Endothelial cell (in vitro differentiated cells): ENCODE measurements at places on chromosomes 4 and X.
A peak's percentile ranks its signal among the peaks of the same experiment; 100 is the strongest.

GRCh38 chr4:24655971-24656370, 71.6 kb upstream of the DHX15 start:
- no peak for DNase-seq

- DNase-seq = no peak
Measured at GRCh38 chr4:138420471-138420870, 178.3 kb upstream of the SLC7A11 start.

DNA sequence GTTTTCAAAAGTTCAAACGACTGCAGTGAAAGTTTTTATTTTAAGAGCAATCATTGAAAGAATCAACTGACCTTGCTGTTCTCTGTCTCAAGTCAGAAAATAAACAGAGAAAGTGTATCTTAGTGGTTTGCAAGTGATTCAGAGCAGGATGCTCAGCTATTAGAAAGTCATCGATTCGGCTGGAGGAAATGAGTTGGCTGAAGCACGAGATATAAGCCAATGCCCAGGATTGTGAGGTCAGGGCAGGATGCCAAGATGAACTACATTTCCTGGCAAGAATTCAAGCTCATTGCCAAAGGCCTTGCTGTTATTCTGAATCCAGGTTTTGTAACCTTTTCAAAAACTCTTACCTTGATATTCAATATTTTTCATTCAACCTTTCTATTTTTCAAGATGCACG, 541.4 kb upstream of the BOD1L1 start:
- no peak for DNase-seq

DNA sequence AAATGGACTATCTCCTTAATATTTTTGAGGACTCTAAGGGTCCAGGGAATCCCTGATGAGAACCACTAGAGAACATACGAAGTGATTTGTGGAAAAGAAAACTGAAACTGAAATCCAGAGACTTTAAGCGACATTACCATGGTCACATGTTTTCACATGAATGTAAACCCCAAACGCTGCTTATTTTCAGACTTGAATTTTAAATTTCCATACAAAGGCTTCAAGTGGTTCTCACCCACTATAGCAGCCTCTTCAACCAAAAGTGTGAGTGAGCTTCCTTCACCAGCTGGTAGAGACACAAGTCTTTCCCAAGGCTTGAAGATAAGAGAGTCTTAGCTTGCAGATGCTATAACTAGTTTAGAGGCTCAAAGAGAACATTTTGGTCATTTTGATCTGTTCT, 232.7 kb downstream of the MGST2 start:
- no peak for DNase-seq

DNA sequence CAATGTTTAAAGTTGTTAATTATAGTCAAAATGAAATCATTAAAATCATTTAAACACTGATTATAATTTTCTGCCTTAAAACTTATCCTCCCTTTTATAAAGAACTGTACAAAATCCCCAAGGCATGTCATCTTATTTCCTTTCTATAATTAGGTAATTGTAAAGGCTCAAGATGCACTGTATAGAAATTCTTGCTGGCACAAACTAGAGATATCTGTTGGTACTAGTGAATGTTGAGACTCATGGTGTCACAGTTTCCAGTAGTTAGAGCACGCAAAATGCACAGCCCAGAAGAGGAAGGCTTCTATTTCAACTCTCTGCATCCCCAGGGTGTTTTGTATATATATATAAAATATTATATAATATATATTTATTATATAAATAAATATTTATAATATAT, 22.7 kb upstream of the PLA2G12A start:
- DNase-seq = no peak

DNA sequence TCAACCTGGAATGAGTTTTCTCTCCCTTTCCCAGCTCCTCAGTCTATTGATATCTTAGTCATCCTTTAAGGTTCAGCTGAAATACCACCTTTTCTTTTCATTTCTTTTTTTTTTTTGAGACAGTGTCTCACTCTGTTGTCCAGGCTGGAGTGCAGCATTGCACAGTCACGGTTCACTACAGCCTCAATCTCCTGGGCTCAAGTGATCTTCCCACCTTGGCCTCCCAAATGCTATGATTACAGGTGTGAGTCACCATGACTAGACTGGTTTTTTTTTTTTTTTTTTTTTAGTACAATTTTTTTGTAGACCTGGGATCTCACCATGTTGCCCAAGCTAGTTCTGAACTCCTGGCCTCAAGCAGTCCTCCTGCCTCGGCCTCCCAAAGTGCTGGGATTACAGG, 28.9 kb downstream of the AFF1 start:
- no peak for DNase-seq

DNA sequence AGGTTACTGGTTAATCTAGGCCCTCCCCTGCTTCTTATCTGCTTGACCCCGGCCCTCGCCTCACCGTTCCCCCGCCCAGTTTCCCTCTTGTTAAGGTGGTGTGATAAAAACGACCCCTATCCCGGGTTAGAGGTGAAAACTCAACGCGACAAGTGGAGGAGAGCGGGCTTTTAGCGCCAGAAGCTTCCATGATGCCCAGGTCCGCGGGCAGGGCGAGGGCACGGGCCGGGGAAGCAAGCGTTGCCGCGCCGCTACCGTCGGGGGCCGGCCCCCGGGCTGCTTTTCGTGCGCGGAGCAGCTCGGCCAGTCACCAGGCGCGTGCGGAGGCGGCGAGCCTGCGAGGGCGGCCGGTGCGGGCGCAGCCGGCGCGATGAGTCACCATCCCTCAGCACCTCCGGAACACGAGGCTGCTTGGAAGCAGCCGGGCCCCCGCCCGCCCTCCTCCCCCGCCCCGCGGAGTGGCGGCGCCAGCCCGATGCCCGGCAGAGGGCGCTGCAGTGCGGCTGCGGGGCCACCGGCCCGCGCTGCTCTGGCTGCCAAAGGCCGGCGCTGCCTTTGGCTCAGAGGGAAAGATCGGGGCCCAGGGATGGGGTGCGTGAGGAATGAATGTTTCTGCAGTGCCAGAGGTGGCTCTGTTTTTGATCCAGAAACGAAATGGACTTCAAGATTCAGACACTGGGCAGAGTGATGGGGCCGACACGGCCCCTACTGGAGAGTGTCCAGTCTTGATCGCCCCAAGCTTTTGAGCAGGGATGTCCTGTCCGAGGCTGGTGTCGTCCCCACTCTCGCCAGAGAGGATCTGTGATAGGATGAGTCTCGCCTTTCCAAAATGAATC, 107.8 kb downstream of the NHSL2 start:
- DNase-seq = peak; percentile 85

DNA sequence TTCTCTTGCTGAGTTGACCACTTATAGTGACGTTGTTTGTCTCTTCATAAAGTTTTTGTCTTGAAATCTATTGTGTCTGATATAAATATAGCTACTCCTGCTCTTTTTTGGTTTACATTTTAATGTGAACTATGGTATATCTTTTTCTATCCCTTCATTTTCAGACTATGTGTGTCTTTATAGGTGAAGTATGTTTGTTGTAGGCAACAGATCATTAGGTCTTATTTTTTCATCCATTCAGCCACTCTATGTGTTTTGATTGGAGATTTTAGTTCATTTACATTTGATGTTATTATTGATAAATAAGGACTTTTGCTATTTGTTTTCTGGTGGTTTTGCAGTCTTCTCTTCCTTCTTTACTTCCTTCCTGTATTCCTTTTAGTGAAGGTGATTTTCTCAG, 44.0 kb upstream of the SLC16A2 start:
- DNase-seq = no peak

DNA sequence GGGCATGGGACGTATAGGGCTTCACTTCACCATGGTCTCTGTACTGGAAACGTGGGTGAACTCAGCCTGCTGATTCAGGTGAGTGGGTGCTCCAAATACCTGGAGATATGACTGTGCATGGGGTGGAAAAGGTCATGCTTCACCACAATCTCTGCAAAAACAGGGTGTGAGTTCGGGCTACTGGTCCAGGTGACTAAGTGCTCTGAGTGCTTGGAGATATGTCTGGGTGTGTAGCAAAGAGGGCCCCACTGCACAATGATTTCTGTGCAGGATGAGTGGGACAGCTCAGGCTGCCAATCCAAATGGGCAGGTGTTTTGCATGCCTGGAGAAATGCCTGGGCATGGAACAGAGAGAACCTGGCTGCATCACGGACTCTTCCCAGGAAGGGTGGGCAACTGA, 11.2 kb upstream of the CPXCR1 start:
- no peak for DNase-seq

- DNase-seq = no peak
Measured at GRCh38 chr4:71932941-71933340, 98.9 kb upstream of the NPFFR2 start.

- no peak for DNase-seq
Measured at GRCh38 chrX:38718311-38718710, 82.9 kb upstream of the MID1IP1 start.

DNA sequence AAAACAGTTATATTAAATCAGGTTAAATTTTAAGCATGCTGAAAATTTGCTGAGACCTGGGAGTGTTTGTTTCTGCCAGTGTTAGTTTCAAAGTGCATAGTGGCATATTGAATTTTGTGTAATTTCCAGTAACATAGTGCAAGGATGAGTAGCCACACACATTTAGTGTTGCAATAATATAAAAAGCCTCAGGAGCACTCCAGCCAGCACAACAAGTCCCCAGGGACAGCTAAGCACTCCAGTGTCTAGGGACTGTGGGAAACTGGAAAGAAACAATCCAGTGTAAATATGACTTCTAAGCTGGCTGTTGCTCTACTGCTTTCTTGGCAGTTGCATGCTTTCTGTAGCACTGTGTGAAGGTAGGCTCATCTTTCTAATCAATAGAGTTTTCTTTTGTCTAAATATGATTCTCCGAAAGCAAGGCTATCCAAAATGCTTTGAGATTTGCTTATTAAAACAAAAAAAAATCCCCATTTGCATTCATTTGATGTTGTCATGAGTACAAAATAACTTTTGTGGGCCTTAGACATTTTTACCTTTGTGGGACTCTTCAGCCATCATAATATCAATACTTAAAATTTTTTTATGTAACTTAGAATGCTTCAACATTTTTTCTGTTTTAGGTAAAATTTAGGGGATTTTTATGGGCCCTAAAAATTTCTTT, 24.2 kb upstream of the CXCL2 start:
- no peak for DNase-seq

DNA sequence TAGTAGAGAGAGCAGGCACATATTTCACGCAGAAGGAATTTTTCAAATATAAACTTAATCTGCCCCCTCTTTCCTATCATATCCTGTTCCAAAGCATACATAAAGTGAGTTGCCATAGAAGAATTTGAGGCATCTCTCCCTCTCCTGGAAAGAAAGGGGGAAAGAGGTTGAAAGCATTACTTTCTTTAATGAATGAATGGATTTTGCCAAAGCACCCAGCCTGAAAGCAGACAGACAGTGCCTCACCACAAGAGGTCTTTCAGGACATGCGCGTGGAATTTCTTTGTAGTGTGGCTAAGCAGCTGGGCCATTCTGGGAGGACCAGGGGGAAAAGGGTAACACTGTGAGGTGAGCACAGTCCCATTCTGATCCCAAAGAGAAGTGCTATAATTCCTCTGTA, 651.4 kb downstream of the IQCM start:
- no peak for DNase-seq

GRCh38 chrX:85244450-85245211, 840 bp downstream of the ZNF711 start:
- peak; percentile 6 for DNase-seq

- no peak for DNase-seq
Measured at GRCh38 chrX:54530357-54530900, 410 bp downstream of the GNL3L start.

- no peak for DNase-seq
Measured at GRCh38 chr4:36304138-36304681, 22.8 kb downstream of the DTHD1 start.

DNA sequence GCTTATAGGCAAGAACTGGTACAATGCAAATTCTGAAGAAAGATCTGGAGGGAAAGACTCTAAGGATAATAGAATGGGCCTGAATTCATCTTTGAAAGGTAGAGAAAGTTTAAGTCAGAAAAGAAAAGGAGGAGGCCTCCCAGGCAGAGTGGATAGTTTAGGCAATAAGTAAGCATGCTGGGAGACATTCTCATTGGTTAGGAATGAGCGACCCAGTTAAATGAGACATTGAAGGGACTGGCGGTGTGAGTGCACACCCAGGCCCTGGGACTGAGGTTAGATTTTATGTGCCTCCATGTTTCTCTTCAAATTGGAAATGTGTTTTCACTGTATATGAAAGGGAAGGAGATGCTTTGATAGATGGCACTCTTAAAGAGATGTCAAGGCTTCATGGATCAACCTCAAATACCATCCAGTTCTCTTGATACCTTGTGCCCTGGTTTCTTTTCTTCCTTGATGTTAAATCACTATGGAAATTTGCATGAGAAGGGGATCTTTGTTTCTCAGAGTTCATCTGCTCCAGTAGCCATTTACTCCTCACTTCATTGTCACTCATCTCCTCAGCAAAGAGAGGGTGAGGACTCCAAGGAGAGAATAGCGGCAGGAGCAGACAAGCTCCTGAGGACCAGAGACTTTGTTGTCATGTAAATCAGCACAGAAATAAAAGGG, 584.2 kb upstream of the INTU start:
- DNase-seq = no peak

DNA sequence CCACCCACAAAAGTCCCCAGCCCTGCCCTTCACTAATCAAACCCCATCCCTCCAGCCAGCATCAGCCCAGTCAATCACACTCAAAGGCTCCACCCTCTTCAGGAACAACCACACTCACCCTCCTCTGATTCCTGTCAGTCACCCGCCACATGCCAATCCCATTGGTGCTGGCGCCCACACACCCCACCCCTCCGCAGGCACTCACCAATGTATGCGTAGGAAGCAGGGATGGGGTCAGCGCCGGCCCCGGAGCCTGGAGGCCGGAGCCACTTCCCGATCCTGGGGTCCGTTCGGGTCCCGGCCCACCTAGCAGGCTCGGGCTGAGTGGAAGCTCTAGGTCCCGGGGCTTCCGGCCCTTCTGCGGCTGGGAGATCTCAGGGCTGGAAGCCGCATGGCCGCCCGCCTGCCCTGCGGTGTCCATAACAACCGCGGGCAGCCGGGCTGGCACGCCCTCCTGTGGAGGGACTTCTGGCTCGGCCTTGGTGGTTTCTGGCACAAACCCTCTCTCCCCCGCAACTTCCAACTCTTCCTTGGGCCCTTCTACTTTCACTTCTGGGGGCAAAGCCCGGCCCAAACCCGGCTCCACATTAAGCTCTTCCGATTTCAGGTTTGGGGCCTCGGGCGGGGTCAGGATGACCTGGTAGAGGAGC, 7.9 kb upstream of the CFP start:
- DNase-seq = no peak

DNA sequence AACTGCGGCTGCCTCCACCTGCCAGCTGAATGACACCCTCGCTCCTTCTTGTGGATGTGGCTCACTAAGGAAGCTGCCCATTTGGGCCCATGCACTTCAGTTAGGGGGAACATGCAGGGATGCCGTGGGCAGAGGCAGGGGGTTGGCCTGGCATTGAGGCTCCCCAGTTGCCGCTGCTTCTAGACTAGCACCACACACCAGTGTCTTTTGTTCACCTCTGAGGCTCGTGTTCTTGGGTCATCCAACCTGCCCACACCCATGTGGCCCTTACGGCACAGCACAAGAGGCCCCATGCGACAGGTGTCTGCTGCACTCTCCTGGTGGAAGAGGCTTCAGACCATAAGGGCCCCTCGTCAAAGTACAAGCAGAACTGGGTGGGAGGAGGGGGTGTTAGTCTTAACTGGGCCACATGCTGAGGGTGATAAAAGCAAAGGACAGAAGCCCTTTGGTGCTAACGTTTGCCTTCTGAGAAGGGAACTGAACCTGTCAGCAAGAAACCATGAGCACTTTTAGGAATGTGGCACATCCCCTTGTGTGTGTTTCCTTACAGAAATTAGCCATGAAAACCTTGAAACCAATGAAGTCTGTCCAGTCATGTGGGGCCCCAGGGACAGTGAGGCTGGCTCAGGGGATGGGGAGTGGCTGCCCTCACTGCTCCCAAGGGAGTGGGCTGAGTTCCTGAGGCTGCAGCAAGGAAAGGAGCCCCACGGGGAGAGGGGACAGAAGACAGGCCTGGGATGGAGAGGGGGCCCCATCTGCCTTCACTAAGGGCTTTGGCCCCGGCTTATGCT, 39.2 kb downstream of the MAP7D3 start:
- no peak for DNase-seq
